ENCODE measurements at places on chromosomes 2 and 18.

GRCh38 chr18:14937271-14937670 is 189.3 kb downstream of the ANKRD30B start:
- DNase-seq = no peak

DNA sequence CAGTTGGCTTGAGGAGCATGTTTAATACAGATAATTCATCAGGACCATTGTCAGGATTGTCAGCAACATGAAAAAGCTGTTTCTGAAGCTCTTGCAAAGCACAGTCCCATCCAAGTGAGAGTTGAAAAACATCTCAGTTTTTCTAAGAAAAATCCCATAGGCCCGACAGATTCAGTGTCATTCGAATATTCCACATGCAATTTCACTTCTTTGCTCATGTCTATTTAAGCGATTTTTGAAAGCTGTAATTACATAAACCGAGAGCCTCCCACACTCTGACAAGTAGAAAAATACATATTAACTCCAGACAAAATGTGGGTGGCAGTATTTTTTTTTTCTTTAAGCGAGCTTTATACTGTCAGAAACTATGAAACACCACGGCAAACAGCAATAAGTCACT is 134.7 kb upstream of the GALNT5 start:
- DNase-seq = no peak

GRCh38 chr2:218083352-218083676 is 14.3 kb downstream of the RUFY4 start:
- DNase-seq = no peak

DNA sequence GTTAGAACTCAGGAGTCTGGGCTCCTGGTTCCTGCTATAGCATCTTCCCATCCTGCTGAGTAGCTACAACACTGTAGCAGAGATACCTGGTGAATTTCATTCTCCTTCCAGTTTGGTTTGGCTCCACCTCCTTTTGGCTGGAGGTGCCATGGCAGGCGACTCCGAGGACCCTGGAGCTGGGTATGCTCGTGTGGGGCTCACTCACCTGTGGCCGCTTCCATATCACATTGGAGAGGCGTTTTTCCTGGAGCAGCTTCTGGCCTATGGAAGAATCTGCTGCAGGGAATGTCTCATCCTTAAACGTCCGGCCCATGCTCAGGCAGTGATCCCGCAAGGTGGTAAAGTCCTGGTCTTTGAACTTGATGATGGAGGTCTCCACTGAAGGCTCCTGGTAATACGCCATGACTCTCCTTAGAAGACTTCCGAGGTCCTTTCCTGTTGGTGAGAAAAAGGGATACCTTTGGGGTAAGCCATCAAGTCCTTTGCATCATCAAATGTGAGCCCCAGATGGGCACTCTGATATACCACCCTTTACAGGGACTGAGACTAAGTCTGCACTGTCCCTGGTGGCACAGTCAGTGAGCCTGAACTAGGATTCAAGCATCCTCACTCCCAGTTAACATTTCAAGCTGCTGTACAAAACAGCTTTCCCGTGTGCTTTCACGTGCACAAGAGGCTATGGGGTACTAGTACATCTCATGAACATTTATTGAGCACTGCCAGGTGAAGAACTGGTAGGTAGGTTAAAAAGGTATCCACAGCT is 20.1 kb downstream of the CAPN13 start:
- DNase-seq = no peak

DNA sequence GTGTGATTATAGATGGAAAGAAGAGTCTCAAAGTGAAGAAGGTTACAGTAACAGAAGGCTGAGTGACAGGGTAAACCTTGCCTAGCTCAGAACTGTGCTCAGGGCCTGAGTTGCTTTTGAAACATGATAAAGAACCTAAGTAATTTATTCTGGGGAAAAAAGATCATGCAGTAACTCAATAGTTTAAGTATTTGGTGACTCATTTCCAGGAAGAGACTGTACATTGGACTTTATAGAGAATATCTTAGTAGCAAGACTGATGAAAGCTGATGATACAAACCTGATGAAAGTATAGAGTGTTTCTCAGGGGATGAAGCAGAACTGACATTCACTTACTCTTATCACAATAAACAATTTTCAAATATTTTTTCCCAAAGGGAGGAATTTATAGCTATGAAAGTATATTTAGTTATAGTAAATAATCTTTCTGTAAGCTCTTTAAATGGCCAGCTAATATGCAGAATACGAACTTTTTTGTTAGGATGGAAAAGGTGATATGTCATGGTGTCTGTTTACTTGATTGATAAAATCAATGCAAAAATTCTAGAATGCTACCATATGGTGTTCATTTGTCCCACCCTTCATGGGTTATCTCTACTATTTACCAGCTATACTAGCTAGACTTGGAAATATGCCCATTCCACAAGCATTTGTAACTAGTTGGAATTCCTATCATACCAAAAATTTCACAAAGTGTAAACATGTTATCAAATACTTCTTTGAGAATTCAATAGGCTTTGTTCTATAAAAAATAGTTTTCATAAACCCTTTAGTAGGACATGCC is 1265.5 kb upstream of the ACVR2A start:
- no peak for DNase-seq

GRCh38 chr2:105746177-105747080 is 1.7 kb downstream of the NCK2 start:
- no peak for DNase-seq

- peak; percentile 94 for DNase-seq
Measured at GRCh38 chr2:195535911-195536522, 121.0 kb upstream of the SLC39A10 start.

GRCh38 chr2:146004462-146004861 is 1484.5 kb upstream of the ZEB2 start:
- DNase-seq = no peak
